Left cardiac atrium (tissue), 4 donors: ENCODE measurements at places on chromosomes 13 and 19.

- no peak for DNase-seq
Measured at GRCh38 chr13:59111751-59112171, 1052.0 kb downstream of the DIAPH3 start.

GRCh38 chr13:43364210-43365038 lies 341.0 kb downstream of the DNAJC15 start:
- DNase-seq: peak; percentile 39

DNA sequence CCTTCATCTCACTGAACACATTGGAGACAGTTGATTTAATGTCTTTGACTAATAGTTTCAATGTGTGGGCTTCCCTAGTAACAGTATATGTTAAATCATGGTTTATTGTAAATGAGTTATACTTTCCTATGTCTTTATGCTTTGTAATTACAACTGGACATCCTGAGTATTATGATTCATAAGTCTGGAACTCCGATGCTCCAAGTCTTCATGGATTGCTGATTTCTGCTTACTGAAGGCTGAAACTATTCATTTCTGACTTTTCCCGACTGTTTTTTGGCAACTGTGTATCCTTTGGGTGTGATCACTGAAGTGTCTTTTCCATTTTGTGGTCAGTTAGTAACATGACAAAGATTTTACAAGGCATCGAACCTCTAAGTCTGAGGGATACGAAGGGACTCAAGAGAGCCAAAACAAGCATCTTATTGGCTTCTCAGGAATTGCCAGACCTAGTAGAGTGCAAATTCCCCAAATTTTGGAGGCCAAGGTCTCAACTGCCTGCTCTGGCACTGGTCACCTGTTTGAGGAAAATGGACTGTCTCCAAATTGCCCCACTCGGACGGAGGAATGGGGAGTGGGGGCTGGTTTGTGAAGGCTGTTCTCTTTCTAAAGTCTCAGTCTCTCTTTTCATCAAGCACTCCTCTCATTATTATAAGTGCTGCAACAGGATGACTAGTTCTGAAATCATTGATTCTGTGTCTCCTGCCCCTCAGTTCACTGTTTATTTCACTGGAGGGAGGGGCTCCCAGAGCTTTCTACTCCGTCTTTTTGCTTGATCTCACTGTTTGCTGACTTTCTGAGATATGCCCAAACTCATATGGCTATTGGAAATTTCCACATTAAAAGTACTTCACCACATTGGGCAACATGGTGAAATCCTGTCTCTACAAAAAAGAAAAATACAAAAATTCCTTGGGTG lies 20.2 kb upstream of the CD70 start:
- no peak for DNase-seq

GRCh38 chr13:76848596-76848995 lies 37.6 kb downstream of the KCTD12 start:
- peak; percentile 62 for DNase-seq

GRCh38 chr19:58544591-58545285 lies 874 bp downstream of the TRIM28 start:
- peak; percentile 58 for DNase-seq

GRCh38 chr13:51067210-51067701 lies 43.8 kb downstream of the C13orf42 start:
- no peak for DNase-seq

DNA sequence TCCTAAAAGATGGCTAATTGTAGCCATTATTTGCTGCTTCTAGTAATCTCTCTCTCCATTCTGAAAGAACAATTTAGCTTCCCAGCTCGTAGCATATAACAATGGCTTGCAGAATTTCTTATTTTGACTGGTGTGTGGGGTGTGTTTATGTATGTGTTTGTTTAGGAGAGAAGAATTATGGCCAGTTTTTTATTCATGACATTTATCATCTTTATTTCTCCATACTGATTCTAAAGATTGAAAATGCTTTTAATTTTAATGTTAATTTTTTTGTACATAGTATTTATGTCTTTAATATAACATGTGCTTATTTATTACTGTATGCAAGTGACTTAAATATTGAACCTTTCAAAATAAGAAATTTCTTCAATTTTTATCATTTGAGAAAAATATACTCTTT lies 115.8 kb upstream of the TMTC4 start:
- DNase-seq: no peak

DNA sequence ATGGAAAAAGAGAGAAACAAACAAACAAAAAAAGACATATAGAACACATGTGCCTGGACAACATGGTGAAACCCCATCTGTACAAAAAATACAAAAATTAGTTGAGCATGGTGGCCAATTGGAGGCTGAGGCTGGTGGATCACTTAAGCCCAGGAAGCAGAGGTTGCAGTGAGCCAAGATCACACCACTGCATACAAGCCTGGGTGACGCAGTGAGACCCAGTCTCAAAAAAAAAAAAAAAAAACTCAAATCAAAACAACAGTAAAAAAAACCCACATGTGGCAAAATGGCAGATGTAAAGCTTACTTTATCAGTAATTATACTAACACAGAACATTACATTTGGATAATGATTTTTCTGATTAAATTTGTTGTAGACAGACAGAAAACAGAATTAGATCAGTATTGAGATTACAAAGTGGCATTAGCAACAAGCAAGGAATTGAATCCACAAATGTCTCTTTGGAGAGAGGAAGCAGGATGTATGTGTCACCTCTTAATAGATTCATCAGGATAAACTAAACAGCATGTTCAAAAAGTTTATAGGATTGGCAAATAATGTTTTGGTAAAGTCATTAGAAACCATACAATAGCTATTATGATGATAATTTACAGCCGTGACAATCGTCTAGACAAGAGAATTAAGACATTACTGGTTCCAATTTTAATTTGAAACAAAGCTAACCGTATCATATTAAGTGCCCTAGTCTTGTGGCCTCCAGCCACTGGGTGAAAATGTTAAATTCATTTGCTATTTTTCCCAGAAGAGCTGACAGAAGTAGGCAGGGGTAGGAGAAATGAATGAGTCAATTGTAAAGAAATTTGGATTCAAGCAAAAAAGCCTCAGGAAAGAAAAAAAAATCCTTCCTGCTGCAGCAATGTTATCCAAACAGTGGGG lies 206.0 kb downstream of the FGF14 start:
- DNase-seq: no peak

- no peak for DNase-seq
Measured at GRCh38 chr13:101730420-101731000, 278.0 kb downstream of the ITGBL1 start.

DNA sequence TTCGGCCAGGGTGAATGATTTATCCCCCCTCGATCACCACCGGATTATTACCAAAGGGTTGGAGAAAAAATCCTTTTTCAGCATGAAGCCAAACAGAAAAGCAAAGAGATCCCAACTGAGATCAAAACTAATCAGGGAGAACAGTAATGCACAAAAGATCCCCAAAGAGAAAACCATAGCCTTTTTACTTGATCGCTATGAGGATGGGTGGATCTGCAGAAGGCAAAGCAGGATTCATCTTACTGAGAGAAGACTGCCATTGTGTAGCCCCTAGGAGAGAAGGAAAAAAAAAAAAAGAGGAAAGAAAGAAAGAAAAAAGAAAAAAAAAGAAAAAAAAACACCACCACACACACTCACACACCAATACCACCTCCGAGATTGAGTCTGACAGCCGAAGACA lies at the start of gene FGF14:
TSS of gene FGF14 (minus strand) at position 283 of the 400 bp plus-strand sequence.
- DNase-seq: no peak

DNA sequence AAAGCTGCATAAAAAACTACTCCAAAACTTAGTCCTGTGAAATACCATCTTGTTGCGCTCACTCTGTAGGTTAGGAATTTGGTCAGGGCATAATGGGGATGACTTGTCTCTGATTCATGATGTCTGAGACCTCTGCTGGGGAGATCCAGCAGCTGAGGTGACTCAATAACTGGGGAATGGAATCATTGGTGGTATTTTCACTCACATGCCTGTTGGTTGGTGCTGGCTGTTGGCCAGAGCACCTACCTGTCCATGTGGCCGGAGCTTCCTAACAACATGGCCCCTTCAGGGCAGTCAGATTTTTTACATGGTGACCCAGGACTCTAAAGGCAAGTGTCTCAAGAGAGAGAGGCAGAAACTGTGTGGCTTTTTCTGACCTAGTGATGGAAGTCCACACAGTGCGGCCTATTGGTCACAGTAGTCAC lies 7.4 kb upstream of the ESD start:
- DNase-seq: no peak

DNA sequence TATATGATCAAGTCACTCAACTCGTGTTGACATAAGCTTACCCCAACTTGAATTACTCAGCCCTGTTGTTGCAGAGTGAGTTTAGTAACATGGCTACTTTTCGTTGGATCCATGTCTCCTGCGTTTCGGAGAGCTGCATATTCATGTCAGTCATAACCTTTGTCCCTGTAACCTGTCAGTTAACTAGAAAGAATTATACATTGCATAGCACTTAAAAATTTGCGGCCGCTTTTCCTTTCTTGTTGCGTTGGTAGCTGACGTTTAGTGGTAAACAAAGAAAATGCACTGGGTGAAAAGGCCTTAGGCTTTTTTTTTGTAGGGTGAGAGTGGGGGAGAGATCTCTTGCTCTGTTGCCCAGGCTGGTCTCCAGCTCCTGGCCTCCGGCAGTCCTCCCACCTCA lies 14.2 kb downstream of the ZNF507 start:
- no peak for DNase-seq

DNA sequence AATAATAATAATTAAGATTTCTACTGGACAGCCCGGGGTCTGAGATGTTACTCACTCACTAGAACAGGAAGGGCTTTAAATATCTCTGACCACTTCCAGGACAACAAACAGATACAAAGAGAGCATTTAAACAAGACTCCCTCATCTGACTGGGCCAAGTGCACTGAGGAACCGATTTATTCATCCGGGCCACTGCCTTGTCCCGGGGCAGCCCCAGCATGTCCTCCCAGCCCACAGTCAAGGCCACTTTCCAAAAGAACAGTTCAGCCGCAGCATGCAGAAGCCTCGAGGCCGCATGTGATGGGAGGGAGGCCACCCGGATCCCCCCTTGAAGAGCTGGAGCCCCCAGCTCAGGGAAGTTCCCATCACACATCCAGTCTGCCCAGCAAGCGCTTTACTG lies 30.5 kb downstream of the MLLT1 start:
- DNase-seq: no peak

DNA sequence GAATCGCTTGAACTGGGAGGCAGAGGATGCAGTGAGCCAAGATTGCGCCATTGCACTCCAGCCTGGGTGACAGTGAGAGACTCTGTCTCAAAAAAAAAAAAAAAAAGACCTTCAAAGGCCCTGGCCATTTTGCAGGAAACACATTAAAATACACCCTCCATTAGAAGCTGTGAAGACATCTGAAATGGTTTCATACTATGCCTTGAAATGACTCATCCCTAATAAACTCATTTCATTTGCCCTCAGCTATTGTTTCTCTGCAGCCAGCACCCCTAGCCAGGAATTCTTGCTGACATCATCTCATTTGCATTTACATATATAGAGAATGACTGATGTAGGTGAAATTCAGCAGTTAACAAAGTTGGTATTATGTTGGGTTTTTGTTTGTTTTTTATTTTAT lies 8.7 kb downstream of the EML2 start:
- DNase-seq: no peak

- DNase-seq: peak; percentile 80
Measured at GRCh38 chr19:39398297-39398864, 7.2 kb downstream of the MED29 start.

GRCh38 chr19:54439174-54439851 lies 9.7 kb upstream of the LENG8 start:
- no peak for DNase-seq
